ENCODE measurements at places on chromosomes 2 and 18.
A peak's percentile ranks its signal among the peaks of the same experiment; 100 is the strongest.

GRCh38 chr2:137952586-137953129 is 11.6 kb upstream of the HNMT start:
- DNase-seq, result peak; percentile 61

- DNase-seq, result no peak
These were observed 34.0 kb downstream of the LOXHD1 start for GRCh38 chr18:46622999-46623398.

- no peak for DNase-seq
These were observed 10.8 kb downstream of the ECEL1 start for GRCh38 chr2:232476791-232477190.

GRCh38 chr2:201978986-201979385 is 54.7 kb upstream of the FZD7 start:
- DNase-seq, result no peak

DNA sequence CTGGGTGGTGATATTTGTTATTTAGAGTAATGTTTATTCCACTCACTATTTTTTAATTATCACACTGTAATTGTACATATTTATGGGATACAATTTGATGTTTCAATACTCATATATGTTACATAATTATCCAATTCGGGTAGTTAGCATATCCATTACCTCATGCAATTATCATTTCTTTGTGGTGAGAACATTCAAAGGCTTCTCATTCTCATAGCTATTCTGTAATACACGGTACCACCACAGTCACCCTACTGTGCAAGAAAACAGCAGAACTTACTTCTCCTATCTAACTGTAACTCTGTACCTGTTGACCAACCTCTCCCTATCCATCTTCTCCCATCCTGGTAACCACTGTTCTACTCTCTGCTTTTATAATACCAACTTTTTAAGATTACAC is 4.6 kb downstream of the TBC1D8 start:
- no peak for DNase-seq

GRCh38 chr18:5574843-5575242 is 31.0 kb upstream of the EPB41L3 start:
- peak; percentile 12 for DNase-seq

DNA sequence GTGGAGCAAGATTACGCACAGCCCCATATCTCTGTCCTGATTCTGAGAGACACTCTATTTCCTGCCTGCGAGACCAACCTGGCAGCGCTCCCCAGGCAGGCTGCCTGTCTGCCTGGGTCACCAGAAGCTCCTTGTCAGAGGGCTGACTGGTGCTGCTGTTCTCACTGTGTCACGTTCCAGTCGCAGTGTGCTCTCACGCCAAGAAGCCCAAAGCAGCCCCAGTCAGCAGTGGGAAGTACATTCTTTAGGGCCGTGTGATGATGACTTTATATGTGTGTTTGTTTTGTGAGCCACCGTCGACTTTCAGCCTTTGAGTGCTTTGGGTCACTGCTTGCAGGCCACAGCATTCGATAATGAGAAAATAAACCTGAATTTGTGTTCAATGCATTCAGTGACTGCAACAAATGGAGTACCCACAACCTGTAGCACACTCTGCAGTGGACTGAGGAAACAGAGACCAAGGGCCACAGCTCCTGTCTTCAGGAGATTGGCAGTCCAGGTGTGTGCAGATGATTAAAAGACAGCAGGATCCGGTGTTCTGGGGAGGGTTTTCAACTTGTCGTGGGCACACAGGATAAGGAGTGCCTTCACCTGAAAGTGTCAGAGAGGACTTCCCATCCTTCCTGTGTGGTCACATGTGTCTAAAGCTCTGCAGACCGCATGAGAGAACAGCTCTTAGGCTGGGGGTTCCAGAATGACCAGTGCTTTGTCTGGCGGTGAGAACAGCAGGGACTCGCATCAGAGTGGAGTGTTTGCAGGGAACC is 4.8 kb downstream of the TNFRSF11A start:
- DNase-seq, result no peak

- DNase-seq, result peak; percentile 66
These were observed 46.9 kb upstream of the CNOT11 start for GRCh38 chr2:101205521-101206479.

- DNase-seq, result peak; percentile 39
These were observed 38.1 kb upstream of the TGIF1 start for GRCh38 chr18:3411854-3412268.

- DNase-seq, result no peak
These were observed 3.8 kb downstream of the LIPG start for GRCh38 chr18:49565612-49566011.

GRCh38 chr2:148719941-148720436 is 75.4 kb downstream of the EPC2 start:
- no peak for DNase-seq

All from CD4-positive, alpha-beta T cell treated with Interleukin-4 for 1 hour (primary cell).